ENCODE measurements at places on chromosomes 16 and 17.

DNA sequence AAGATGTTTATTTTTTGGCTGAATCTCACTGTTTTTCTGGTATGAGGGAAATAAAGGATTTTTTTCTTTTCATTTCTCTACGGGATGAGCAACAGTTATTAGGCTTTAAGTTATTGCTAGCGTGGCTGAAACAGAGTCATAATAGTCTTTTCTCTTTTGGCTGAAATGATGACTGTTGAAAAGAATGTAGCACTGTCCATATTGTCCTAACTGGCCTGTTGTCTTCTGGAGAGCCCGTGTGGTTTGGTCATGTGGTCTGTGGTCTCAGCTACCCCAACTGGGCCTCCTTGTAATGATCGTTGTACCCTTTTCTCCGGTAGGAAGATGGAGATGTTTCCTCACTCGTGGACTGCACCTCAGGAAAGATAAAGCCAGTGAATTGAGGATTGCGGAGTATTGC lies 36.6 kb downstream of the EPN2 start:
- DNase-seq, result no peak

- no peak for DNase-seq
These were observed 173.0 kb downstream of the CCDC182 start for GRCh38 chr17:57572062-57572461.

DNA sequence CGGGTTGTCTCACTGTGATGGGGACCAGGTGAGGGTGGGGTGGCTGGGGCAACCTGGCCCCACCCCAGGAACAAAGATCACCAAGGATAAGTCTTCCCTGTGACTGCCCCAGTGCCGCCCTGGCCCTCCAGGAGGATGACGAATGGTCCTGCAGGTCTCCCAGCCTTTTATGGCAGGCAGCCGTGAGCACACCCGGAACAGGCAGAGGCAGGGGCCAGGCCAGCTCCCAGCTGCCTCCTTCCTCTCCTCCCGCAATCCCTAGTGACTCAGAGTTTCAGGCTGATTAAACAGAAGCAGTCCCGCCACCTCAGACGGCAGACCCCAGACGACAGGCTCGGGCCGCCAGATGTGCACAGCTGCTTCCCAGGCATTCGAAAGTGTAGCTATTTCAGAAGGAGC lies 13.3 kb downstream of the JUP start:
- no peak for DNase-seq

GRCh38 chr17:68518063-68518815 lies 6.0 kb downstream of the PRKAR1A start:
- no peak for DNase-seq

DNA sequence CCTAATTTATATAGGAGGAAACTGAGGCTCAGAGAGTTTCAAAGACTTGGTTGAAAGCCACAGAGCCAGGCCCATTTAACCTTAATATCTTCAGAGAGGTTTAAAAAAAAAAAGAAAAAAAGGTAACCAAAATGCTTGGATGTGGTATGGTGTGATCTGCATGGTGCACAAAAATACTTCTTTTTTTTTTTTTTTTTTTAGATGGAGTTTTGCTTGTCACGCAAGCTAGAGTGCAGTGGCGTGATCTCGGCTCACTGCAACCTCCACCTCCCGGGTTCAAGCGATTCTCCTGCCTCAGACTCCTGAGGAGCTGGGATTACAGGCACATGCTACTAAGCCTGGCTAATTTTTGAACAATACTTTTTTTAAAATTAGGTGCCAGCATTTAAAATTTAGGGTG lies 101.8 kb downstream of the XYLT1 start:
- no peak for DNase-seq

GRCh38 chr17:50603340-50603739 lies 31.3 kb upstream of the ABCC3 start:
- DNase-seq, result no peak

DNA sequence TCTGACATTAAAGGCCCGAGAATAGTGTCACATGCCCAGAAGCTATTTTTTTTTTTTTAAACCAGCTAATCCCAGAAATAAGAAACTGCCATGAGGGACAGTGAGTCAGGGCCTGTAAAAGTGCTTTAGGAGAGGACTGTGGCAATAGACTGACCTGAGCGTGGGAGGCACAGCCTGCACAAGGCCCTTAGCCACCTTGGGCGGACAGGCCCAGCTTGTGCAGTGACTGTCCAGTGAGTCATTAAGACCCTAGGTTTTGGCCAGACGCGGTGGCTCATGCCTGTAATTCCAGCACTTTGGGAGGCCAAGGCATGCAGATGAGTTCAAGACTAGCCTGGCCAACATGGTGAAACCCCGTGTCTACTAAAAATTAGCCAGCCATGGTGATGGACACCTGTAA lies 343.0 kb upstream of the ZFHX3 start:
- DNase-seq, result no peak

- no peak for DNase-seq
These were observed 315.8 kb downstream of the MAF start for GRCh38 chr16:79284766-79285165.

- no peak for DNase-seq
These were observed 76.1 kb downstream of the RAI1 start for GRCh38 chr17:17757391-17757791.

GRCh38 chr17:17682293-17682736 lies 1.1 kb downstream of the RAI1 start:
- peak; percentile 32 for DNase-seq

GRCh38 chr17:4810696-4811290 lies 3.8 kb downstream of the PLD2 start:
- DNase-seq, result no peak

DNA sequence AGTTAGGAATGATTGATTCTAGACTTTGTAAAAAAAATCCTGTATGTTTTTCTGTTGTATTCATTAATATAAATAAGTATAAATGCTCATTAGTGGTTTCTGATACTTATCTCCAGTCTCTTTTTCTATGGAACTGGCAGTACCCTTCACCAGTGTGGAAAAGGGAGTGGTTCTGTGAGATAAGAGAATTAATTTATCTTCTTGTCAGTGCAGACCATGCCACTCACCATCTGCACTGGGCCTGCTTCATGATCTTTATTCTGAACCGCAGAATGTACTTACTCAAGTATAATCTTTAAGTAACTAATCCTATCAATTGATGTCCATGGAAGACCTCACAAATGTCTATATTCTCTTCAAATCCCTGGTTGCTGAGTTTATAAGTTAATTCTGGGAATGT lies 836.1 kb upstream of the CDH8 start:
- no peak for DNase-seq

DNA sequence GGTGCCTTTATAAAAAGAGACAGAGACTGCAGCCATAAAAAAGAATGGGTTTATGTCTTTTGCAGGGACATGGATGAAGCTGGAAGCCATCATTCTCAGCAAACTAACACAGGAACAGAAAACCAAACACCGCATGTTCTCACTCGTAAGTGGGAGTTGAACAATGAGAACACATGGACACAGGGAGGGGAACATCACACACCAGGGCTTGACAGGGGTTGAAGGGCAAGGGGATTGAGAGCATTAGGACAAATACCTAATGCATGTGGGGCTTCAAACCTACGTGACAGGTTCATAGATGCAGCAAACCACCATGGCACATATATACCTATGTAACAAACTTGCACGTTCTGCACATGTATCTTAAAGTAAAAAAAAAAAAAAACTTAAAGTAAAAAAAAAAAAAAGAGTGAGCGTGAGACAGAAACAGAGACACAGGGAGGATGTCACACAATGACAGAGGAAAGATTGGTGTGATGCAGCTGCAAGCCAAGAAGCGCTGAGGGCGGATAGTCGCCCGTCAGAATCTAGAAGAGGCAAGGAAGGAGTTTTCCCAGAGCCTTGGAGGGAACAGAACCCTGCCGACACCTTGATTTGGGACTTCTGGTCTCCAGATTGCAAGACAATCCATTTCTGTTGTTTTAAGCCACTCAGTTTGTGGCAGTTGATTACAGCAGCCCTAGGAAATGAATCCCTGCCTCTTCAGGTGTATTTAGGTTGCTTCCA lies 27.4 kb upstream of the TNS4 start:
- DNase-seq, result no peak

- peak; percentile 27 for DNase-seq
These were observed 51.8 kb upstream of the JPH3 start for GRCh38 chr16:87550495-87550961.
